Fibroblast of villous mesenchyme (primary cell): ENCODE measurements at places on chromosomes 2 and 18.

DNA sequence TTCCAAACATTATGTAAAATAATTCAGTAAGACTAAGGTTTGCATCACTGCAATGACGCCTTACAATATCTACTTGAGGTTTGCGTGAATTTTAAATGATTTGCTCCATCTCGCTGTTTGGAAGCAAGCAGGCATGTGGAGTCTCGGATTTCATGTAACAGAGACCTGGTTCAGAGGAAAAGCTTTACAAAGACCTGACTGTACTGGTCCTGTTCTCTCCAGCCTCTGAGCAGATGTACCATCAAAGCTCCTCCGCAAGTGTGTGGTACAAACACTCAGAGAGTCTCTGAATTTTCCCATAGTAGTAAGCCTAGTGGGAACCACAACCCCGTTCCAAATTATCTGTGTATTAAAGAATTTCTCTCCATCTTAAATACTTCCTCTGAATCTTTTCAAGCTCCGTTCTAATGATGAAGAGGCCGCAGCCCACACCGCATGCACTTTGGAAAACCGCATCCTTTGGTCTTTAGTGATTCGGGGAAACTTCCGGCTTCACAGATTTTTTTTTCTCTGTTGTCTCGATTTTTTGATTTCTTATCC is 728.1 kb upstream of the SOX11 start:
- DNase-seq: no peak

GRCh38 chr2:180747728-180748127 is 232.7 kb upstream of the UBE2E3 start:
- DNase-seq: no peak

- DNase-seq: peak; percentile 30
Observed at GRCh38 chr2:166090346-166090745, 37.5 kb downstream of the SCN1A start.

- DNase-seq: no peak
Observed at GRCh38 chr2:84768840-84769239, 112.0 kb downstream of the TRABD2A start.

DNA sequence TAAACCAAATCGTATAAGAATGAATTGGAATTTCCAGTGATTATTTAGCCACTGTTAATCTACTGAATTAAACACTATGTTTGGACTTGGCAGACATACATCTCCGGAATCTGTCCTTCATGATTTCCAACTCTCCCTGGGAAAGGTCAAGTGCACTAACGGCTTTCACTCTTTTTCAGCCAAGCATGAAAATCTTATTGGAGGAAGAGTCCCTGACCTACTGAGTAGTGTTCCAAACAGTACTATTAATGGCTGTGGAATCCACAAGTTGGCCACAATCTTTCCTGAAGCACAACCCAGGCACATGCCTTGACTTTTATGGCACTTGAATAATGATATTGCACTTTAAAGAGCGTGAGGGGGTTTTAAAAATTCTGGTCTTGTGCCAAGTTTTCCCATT is 318.9 kb upstream of the RND3 start:
- DNase-seq: no peak

DNA sequence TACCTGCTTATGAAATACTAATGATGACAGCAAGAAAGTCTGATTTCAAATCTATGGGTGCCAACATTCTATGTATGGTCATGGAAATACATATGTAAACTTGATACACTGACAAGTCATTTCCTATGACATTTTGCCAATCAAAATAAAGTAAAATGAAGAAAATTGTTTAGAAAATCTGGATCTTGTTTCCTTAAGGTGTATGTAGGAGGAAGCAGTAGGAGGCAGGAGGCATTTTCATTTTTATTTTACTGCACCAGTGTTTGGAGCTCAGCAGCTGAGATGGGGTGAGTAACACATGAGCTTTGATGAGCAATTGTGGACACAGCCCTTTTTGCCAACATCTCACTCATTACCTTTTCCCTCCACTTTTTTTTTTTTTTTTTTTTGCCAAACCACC is 167.0 kb downstream of the AFF3 start:
- peak; percentile 4 for DNase-seq

GRCh38 chr2:79100285-79100684 is 12.5 kb upstream of the REG1B start:
- DNase-seq: no peak

DNA sequence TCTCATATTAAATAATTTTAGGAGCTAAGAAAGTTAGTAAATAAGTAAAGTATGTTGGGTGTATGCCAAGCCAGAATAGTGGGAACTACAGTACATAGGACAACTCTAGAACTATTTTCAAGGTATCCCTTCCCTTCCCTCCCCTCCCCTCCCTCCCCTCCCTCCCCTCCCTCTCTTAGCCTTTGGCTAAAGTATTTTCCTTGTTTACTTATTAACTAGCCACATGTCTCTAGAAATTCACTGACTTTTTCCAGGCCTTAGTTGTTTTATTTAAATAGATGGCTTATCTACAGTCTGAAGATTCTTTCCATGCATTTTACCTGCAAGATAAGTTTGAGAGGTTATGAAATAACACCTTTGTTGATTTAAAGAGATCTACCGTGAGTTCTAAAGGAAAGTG is 402.1 kb downstream of the PARD3B start:
- DNase-seq: no peak

DNA sequence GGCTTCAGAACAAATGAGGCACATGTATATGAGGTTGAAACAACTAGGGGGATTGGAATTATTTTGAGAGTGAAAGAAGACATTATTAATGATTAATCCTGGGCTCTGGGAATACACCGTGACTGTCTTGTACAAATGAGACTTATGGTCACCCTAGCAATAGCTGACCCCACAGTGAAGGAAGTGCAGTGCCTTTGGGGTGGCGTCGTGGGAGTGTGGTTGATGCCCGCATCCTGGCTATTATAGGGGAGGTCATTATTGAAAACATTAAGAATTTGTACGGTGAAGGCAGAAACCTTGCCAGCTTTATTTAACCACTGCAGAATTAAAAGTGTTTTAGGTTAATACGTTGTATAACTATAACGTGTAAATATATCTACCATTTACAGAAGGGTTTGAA is 296.7 kb downstream of the CYRIA start:
- no peak for DNase-seq
